ENCODE measurements at places on chromosomes 4 and X. TPM values are rescaled to one million over a fixed set of nuclear protein-coding genes. Genes with fewer than 3 reads are reported as not detected.

The PTPN13 gene
- 25.1 TPM for total RNA-seq

The MAGEB4 gene
- not detected for total RNA-seq

The TMEM255A gene
- not detected for total RNA-seq

The CCKAR gene
- not detected for total RNA-seq

The SSX1 gene
- not detected for total RNA-seq
